ENCODE measurements at places on chromosomes 5 and 9.

- no peak for DNase-seq
- no peak overlapping the region for H3K4me3 ChIP-seq
- no peaks in the 10 kb centered on the region for H3K4me1 ChIP-seq
- H3K36me3 ChIP-seq, result no peaks in the 10 kb centered on the region
- no peak overlapping the region for H3K27ac ChIP-seq
- no peaks in the 10 kb centered on the region for H3K27me3 ChIP-seq
Measured at GRCh38 chr5:21219251-21219650, 1231.3 kb upstream of the CDH18 start.

DNA sequence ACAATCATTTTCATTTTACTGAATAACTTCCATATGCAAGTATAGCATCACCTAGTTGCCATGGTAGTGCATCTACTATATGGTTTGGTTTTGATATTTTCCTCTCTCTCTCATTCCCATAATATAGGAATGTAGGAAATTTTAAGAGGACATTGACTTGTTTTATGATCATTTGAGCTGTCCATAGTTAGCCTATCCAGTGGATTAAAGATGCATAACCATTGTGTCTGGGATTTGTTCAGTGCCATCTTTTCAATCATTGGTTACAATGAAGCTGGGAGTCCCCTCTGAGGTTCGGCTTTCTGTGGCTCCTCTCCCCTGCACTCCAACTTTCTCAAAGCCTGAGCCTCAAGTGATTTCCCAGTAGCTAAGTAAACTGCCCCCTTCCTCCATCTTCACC, 458.5 kb downstream of the RAB3C start:
- H3K4me3 ChIP-seq, result peak overlapping the region; percentile 89
- H3K36me3 ChIP-seq, result peaks cover 29% of the 10 kb centered on the region
- H3K4me1 ChIP-seq, result peaks cover 29% of the 10 kb centered on the region

- H3K4me3 ChIP-seq, result no peak overlapping the region
- H3K36me3 ChIP-seq, result no peaks in the 10 kb centered on the region
- H3K27me3 ChIP-seq, result peaks cover 4% of the 10 kb centered on the region
- no peak overlapping the region for H3K27ac ChIP-seq
- no peak for DNase-seq
- H3K4me1 ChIP-seq, result no peaks in the 10 kb centered on the region
Measured at GRCh38 chr5:100970646-100971255, 67.7 kb upstream of the ST8SIA4 start.

- no peaks in the 10 kb centered on the region for H3K4me1 ChIP-seq
- no peak overlapping the region for H3K27ac ChIP-seq
- H3K36me3 ChIP-seq, result no peaks in the 10 kb centered on the region
- H3K27me3 ChIP-seq, result no peaks in the 10 kb centered on the region
- no peak for DNase-seq
Measured at GRCh38 chr5:51181208-51181894, 201.9 kb upstream of the ISL1 start.

GRCh38 chr5:113296676-113297075, 138.1 kb downstream of the TSSK1B start:
- H3K27me3 ChIP-seq, result peaks cover 67% of the 10 kb centered on the region
- peaks cover 21% of the 10 kb centered on the region for H3K4me1 ChIP-seq
- DNase-seq, result no peak
- H3K27ac ChIP-seq, result no peak overlapping the region
- no peak overlapping the region for H3K4me3 ChIP-seq
- no peaks in the 10 kb centered on the region for H3K36me3 ChIP-seq

- H3K4me3 ChIP-seq, result no peak overlapping the region
- peaks cover 19% of the 10 kb centered on the region for H3K27me3 ChIP-seq
- no peaks in the 10 kb centered on the region for H3K4me1 ChIP-seq
- DNase-seq, result no peak
Measured at GRCh38 chr9:109150925-109151545, 16.0 kb downstream of the FRRS1L start.

Measured in activated naive CD4-positive, alpha-beta T cell treated with anti-CD3 and anti-CD28 coated beads, Interleukin-2, amount 10 ng/mL, durations not matched to agents 7 days and 5 days (primary cell).